ENCODE measurements at places on chromosomes 7 and 10.

DNA sequence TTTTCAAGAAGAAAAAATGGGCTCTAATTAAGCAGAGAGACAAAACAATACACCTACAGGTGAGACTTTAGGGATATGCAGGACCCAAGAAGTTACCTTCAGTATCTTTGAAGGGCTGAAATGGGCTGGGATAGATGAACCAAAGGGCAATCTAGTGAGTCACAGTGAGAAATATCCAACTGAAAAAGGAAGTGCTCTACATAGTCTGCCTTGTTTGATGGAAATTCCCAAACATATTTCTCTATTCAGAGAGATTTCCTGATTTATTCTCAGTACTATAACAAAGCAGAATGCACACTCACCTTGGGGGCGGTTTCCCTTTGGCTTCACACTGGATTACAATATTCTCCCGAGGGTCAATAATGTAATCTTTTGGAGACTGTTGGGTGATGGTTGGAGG, 104.1 kb upstream of the LAMB4 start:
- DNase-seq = peak; percentile 2

- DNase-seq = no peak
Observed at GRCh38 chr7:50766106-50766848, 16.4 kb downstream of the GRB10 start.

GRCh38 chr10:11232222-11232961, 214.7 kb downstream of the CELF2 start:
- DNase-seq = peak; percentile 10

DNA sequence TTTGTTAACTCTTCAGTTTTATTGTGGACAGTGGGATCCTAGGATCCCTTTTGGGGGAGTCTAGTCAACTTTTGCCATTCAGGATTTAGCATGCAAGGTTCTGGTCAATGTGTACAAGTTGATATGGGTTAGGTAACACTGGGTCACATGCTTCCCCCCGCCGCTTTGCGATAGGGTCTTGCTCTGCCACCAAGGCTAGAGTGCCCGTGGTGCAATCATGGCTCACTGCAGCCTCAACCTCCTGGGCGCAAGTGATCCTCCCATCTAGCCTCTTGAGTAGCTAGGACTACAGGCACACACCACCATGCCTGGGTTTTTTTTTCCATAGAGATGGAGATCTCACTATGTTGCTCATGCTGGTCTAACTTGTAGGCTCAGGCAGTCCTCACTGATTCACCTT, 3.2 kb upstream of the CSGALNACT2 start:
- DNase-seq = no peak

DNA sequence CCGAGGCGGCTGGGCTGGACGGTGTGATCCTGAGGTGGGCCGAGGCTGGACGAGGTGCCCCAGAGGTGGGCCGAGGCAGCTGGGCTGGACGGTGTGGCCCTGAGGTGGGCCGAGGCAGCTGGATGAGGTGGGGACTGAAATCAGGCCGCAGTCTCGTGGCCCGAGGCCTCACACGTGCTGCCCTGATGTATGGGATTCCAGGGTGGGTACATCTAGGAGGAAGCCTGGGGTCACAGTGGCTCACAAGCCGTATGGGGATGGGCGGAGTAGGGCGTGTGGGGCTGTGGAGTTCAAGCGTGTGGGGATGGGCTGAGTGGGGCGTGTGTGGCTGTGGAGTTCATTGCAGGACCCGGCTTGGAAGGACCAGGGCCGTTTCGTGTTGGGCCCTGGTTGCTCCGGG, 12.5 kb upstream of the NKX6-2 start:
- no peak for DNase-seq

GRCh38 chr10:119942973-119943372, 50.4 kb downstream of the SEC23IP start:
- no peak for DNase-seq

- DNase-seq = peak; percentile 20
Observed at GRCh38 chr10:58330431-58330830, 4.4 kb upstream of the UBE2D1 start.
